ENCODE measurements at places on chromosomes 2 and 18. TPM values are rescaled to one million over a fixed set of nuclear protein-coding genes. Genes with fewer than 3 reads are reported as not detected.

GRCh38 chr2:56522605-56523089 lies 338.9 kb downstream of the CCDC85A start:
- peak; percentile 57 for DNase-seq

DNA sequence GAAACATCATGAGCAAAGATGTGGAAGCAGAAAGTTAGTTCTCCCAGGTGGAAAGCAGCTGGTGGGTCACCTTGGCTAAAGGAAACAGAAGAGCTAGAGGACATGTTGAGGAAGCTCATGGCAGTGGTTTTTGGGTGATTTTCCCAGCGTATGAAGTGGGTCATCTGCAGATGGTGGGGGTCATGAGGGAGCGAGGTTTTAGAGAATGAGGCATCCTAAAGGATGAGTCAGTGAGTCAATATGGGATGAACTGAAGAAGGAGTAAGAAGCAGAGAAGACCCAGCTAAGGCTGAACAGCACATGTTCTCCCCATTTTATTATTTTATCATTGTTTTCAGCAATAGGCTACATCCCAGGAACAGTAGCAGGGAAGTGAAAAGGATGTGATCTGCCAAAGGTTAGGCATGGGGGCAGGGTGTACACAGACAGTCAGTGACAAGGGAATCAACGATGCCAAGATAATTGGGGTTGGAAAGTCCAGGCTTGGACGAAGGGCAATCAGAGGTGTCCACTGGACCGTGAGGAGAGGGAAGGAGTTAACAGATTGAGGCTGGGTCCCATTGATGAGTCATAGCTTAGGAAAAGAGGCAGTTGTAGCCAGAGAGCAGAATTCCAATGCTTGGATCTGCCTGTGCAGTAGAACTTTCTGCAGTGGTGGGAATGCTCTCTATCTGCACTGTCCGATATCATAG lies 289.3 kb upstream of the RAB12 start:
- no peak for DNase-seq

GRCh38 chr18:21369146-21369545 lies 127.1 kb downstream of the GREB1L start:
- DNase-seq = no peak

Gene SMAD2
- total RNA-seq = 111 TPM

- peak; percentile 69 for DNase-seq
Observed at GRCh38 chr2:8413589-8414135, 268.2 kb upstream of the ID2 start.

GRCh38 chr2:170836027-170836426 lies 19.3 kb downstream of the GAD1 start:
- DNase-seq = no peak

Gene SERPINB5
- total RNA-seq = 0.14 TPM

GRCh38 chr2:144331674-144332355 lies 188.1 kb downstream of the ZEB2 start:
- DNase-seq = peak; percentile 56

- DNase-seq = no peak
Observed at GRCh38 chr2:152638056-152638455, 79.2 kb downstream of the PRPF40A start.

DNA sequence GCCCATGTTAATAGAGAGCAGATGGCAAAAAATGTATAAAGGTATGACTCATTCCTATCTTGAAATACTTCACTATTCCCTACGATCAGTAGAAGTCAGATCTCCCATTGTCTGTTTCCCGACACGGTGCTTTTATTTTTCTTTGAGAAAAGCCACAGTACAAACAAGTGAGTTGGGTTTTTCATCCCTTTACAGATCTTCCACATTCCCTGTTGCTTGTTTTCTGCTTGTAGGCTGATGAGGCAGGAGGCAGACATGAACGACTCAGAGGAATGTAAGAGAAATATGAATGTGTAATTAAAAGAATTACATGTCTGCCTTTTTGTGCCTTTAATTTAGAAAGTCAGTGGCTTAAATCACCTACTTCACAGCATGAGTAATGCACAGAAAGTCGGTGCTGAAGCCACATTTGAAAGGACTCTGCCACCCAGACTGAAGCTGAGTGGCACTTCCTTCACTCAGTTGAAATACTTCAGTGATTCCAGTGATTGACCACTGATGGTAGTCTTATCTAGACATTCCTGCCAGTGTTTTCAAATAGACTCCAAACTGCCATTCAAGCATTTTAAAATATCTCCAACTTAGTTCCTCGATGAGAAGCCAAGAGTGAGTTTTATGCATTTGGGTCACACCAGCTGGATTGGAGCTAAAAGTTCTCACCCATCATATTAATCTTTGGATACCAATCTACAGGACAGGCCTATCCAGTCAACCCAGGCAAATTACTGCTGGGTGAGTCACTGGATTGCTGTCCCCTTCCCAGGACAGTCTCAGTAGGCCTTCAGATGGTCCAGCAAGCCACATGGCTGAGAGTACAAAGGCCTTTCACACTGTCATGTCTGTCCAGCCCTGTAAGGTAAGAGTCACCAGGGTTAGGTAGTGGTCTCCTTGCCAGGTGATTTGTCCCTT lies 79.0 kb downstream of the COLEC12 start:
- DNase-seq = no peak

DNA sequence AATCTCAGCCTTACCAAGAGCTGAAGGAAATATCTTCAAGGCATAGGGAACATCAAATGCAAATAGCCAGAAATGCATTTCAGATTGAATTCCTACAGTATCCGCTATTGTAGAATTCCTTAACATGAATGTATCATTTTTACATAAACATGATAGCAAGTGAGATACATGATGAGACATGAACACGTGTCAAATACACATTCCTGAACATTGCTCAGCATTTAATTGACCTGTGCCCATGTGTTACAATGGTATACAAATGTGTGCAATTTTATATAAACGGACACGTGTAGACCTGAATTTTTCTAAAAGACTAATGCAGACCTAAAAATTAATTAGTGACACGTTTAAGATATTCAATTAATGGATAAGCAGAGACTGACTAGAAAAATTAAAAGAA lies 133.0 kb upstream of the TLK1 start:
- DNase-seq = no peak

DNA sequence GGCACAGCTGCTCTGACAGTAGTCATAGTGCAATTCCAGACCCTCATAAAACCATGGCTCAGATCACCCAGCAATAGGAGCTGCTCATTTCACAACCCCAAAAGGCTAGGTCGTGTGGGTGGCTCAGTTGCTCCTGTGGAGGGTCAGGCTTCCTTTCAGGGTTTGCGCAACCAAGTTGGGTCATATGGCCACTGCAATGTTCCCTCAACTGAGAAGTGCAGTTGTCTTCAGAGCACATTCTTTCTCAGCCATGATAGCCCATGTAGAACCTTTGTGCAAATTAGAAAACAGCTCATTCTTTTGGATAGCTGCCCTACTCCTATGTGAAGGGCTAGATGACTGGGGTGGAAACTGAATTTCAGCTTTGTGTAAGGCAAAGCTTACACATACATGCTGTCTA lies 3.2 kb downstream of the SERPINB13 start:
- no peak for DNase-seq

Gene TLX2
- 0.12 TPM for total RNA-seq

GRCh38 chr2:62415518-62415917 lies 90.5 kb downstream of the TMEM17 start:
- no peak for DNase-seq

DNA sequence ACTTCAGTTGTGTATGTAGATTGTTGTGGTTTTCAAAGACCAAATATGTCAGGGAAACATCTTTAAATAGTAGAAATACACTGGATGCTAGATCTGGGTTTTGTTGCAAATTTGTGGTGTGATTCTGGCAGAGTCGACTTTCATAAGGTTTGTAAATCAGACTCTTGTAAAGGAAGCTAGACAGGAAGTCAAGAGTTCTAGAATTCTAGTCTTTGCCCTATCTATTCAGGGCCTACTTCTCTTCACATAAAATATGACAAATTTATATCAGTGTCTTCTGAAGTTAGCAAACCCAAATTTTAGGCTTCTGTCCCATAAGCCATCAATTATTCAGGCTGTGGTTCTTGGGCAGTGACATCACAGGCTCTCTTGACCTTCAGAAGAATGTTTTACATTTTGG lies 1579.2 kb upstream of the PIK3C3 start:
- no peak for DNase-seq
